ENCODE measurements at places on chromosomes 4 and X.

GRCh38 chrX:153779891-153780677 lies 757 bp upstream of the SRPK3 start:
- no peak for DNase-seq

- no peak for DNase-seq
These were observed 12.1 kb downstream of the PPA2 start for GRCh38 chr4:105461621-105462382.

DNA sequence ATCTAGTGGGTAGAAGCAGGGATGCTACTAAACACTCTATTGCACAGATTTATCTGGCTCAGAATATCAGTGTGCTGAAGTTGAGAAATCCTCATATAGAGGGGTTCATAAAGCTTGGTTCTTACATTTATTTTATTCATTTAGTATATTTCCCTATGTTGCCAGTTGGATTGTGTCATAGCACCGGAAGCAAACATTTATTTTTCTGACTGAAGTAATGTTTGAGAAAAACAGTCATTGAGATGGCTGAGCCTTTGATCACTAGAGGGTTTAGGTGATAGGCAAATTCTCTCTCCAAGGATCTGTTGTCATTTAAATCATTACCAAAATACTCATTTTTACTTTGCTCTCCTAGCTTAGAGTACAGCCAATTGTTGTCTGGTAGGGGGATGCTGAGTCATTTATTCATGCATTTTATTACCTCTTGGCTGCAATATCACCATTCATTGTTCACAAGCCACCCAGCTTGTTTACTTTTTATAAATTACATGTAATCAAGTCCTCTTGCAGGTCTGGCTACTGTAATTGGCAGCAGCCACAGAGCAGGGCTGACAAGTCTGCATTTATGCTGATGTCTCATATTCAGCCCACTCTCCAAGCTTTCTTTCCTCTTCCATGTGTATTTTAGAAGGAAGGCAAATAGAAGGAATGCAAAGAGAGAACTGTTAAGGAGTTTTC lies 15.2 kb downstream of the GAB1 start:
- DNase-seq, result peak; percentile 36

- no peak for DNase-seq
These were observed 1.9 kb downstream of the NEIL3 start for GRCh38 chr4:177311589-177311988.

DNA sequence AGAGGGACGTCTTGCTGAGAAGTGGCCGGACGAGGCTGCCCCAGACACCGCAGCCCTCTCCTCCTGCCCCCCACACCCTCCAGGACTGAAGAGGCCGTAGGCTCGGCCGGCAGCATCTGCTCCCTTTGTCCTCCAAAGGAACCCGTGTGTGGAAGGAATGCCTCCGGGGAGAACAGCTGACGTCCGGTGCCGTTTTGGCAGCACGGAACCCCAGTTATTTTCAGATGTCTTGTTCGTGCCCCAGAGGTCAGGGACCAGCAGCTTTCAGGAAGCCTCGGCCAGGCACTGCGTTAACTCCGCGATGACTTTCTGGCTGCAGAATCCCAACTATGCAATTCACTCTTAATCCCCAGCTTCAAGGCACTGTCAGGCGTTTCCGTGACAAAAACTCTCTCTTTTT lies 10.9 kb upstream of the PPP2R3B start:
- peak; percentile 56 for DNase-seq

- peak; percentile 99 for DNase-seq
These were observed 133.9 kb downstream of the TET2 start for GRCh38 chr4:105280338-105281123.

All from astrocyte (in vitro differentiated cells and primary cell).